CD4-positive, alpha-beta T cell treated with Interleukin-4 for 4 hours (primary cell): ENCODE measurements at places on chromosomes 3 and 15.

DNA sequence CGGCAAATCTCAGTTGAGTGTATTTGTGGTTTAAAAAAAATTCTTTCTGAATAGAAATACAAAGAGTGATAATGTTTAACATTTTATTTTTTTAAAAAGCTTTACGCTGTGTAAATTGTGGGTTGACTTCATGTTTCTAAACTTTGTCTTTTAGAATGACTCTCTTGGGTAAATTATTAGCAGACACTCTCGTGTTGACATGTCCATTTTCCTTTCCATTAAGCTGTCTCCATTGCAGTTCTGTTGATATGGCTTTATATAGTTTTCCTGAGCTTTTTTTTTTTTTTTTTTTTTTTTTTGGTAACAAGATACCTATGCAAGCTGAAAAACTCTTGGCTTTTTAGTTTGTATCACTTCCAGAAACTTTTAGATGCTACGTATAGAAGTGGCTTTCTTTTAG is 92.6 kb downstream of the IGF1R start:
- no peak for DNase-seq

DNA sequence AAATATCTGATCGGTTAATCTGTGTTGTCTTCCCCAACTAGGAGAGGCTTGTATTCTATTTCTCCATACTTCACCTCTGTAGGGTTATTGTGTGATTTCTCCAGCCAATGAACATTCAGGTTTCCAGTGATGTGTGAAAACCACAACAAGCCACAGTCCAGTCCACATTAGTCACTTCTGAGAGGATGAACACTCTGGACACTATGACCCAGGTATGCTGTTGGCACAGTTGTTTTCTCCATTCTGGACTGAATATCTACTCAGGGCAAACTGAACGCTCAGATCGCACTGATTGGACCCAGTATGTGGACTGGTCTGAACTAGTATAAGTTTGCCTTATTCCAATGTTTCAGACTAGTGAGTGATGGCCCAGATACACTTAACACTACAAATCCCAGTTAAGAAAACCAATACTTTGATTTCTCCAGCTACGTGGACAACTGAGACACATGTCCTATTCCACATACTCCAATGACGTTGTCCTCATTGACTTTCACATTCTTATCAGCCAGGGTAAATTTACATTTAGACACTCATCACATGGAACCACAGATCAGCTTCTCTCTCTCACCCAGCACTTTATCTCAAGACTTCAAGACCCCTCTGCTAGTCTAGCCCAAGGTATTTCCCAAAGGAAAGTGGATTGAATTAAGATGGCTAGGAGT is 587.4 kb upstream of the SGO1 start:
- DNase-seq: no peak

DNA sequence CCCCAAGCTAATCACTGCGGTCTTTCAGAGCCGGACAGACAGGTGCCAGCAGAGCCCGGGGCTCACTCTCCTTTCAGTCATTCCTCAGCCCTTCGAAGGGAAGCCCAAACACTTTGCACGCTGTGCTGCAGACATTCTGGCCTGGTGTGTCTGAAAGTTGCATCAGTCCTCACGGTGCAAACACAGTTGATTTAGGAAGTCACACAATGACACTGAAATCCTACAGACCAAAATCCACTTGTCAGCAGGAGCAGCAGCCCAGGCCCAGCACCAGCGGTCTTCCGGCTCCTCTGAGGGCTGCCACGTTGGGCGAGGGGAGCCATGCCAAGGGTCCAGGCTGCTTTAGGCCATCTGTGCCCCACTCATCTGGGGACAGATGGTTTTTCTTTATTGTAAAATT is 61.6 kb downstream of the RGMA start:
- no peak for DNase-seq

- DNase-seq: no peak
These were observed 90.1 kb downstream of the SATB1 start for GRCh38 chr3:18334837-18335601.

DNA sequence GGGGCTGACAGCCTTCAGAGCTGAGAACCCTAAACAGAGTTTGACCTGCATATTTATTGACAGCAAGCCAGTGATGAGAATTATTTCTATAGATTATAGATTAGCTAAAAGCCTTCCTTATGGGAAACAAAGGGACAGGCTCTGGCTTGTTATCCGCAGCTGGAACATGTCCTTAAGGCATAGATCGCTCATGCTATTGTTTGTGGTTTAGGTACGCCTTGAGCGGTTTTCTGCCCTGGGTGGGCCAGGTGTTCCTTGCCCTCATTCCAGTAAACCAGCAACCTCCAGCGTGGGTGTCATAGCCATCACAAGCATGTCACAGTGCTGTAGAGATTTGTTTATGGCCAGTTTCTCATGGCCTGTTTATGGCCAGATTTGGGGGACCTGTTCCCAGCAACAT is 10.2 kb upstream of the FAH start:
- no peak for DNase-seq
